ENCODE measurements at places on chromosomes 5 and 9.
A peak's percentile ranks its signal among the peaks of the same experiment; 100 is the strongest.

- DNase-seq = no peak
These were observed 4.3 kb downstream of the SPINK4 start for GRCh38 chr9:33244137-33244784.

DNA sequence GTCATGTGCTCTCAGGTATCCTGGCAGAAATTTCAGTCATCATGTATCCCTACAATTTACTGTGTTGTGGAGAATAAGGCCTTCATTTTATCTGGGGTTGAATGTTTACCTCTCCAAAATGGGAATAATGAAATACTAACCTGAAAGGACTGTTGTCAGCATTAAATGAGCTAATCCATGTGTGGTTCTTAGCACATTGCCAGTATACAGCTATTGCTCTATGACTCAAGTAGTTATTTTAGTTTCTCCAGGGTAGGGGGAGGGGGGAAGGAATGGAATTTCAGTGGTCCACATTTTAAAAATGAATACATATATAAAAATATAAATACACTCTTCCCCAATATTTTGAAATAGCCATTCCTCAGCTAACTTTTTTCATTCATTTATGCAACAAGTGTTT, 3.5 kb downstream of the PAM start:
- no peak for DNase-seq

GRCh38 chr5:40428815-40429214, 250.9 kb upstream of the PTGER4 start:
- DNase-seq = no peak

DNA sequence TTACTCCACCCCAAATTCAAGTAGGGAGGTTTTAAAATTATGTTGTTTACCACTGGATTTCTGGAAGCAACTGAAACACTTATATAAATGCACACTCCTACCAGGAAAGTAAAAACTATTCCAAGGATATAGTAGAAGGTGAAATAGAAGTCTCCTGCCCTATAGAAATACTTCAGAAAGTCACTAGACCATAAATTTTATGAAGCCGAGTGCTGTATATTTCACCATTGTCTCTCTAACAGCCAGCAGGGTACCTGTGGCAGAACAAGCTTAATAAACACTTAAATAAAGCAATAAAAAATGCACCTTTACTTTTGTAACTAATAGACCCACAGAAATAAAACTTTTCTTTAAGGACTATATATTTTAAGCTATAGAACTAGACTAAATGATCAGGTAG, 631.6 kb downstream of the PDE4D start:
- no peak for DNase-seq

GRCh38 chr9:21331676-21332402, 3.4 kb downstream of the KLHL9 start:
- DNase-seq = no peak

DNA sequence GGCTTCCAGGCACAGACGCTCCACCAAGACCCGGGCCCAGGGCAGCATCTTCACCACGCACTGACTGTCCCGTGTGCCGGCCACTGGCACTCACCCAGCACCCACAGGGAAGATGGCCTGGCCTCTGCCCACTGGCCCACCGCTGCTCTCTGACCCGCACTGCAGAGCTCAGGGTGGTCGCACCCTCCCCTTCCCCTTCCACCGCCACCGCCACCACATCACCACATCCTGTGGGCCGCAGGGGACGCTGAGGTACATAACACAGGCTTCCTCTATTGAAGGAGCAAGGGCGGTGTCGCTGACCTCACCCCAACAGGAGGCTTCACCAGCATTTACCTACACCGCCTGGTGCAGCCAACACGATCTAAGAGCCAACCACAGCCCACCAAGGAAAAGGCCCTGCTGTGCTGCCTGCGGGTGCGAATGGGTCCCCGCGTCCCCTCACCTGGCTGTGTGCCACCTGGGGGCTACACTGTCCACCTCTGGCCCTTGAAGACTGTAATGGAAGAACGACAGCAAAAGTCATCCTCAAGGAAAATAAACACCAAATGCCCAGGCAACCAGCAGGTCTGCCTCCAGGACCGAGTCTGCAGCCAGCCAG, 101.8 kb downstream of the CAMSAP1 start:
- no peak for DNase-seq

GRCh38 chr9:75941066-75941465, 50.6 kb downstream of the PCSK5 start:
- no peak for DNase-seq

GRCh38 chr5:123708074-123708806, 196.3 kb downstream of the CSNK1G3 start:
- no peak for DNase-seq

DNA sequence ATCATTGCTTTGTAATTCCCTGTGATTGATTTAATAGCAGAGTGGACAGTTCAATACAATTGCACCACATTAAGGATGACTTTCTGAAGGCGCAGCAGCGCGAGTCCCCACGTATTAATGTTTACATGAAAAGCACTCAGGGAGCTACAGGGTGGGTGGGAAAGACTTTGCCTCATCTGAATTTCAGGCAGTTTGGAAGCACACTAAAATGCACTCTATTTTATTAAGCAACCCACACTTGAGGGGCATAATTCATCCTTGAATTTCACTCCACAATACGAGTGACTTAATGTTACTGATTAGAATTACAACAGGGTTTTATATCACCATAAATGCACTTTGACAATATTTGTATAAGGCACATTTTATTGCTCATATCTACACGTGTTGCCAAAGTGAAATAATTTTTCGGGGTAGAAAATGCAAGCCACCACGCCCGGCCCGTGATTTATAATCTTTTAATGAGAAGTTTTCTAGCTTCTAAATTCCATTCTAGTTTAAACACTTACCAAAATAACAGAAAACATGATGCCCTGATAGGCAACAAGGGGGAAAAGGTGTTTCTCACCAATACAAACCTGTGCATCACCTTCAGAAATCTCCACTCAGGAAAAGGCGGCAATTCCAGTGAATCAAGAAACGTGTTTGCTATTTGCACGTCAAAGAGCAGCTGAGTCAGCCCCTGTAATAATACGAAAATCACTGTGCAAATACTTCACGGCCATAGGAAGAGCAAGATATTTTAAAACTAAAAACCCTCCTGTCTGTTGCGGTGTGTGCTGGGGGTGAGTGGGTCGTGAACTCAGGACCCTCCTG, 40.5 kb downstream of the IRX4 start:
- DNase-seq = no peak

DNA sequence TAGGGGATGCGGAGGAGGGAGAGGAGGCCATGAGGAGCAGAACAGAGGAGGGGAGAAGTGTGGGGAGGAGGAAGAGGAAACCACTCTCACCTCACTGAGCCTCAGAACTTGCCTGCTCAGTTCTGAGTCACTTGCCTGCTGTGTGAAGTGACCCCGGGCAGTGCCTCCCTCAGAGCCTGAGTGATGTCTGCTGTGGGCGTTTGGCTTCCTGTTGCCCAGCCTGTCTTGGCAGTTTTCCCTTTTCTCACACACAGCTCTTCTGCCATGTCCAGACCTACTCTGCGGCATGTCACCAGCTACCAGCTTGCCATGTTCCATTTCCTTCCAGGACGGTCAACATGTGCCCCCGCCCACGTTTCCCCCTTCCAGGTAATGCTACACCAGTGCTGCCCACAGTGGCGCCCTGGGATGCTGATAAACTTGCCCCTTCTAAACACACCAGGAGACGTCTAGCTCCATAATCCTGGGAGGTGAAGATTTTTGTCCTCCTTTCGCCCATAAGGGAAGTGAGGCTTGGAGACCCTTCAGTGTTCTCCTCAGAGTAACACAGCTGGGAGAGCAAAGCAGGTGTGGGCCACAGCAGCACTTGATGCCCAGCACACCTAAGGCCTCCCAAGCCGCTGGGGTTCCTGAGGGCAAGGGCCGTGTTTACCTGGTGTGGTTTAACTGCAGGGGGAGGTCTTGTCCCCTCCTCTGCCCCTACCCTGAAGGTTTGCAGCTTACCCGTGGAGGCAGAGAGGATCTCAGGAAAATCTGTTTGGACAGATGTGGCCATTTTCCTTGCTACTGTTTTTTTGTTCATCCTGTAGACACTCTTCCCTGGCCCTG, 63.8 kb upstream of the RNF130 start:
- no peak for DNase-seq

DNA sequence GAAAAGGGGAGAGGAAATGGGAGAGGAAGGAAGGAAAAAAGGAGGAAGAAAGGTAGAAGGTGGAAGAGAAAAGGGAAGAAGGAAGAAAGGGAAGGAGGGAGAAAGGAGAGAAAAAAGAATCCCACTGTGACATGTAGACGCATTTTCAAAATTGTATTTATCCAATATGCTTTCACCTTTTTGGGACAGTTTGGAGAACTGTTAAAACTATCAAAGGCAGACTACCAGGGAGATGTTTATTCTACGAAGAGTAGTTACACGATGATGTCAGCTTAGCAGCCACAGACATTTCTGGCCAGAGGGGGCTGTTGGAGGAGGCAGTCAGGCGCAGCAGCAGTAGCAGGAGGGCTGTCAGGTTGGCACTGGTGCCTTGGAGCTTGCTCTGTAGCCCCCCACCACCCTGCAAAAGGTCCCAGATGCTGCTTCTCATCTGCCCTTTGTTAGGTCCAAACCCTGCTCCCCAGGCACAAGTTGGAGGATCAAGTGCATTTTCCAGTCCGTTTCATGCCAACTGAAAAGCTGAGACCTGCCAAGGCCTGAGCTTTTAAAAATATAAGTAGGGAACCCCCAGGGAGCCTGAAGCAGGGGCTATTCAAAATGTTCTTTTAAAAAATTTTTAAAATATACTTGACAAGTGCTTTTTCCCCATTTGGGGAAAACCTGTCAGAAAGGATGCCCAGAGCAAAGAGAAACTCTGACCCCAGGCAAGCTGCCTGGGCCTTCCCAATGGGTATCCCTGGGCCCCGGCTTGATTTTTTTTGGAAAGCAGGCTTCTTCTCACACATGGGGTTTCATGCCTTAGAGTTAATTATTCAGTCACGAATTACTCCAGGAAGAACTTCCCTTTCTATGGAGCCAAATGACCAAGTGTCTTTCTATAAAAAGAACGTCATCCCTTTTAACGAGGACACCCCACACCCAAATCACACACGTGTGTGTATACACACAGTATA, 203.3 kb downstream of the SLIT3 start:
- no peak for DNase-seq

DNA sequence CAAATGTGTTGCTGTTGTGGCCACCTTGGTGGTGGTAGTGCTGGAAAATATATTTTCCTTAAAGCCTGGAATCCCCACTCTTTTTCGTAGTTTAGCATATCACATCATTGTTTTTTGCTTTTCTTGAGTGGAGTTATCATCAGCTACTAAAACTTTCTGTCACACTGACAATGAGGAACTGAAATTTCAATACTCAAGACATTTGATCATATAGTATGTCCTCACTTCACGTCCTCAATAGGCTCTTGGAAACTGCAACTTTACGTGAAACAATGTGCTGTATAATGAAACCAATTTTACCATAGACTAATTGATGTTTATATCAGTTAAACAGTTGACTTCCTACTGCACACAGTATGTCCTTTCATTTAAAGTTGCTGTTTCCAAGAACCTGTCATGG, 265.8 kb downstream of the ADGRV1 start:
- DNase-seq = no peak

DNA sequence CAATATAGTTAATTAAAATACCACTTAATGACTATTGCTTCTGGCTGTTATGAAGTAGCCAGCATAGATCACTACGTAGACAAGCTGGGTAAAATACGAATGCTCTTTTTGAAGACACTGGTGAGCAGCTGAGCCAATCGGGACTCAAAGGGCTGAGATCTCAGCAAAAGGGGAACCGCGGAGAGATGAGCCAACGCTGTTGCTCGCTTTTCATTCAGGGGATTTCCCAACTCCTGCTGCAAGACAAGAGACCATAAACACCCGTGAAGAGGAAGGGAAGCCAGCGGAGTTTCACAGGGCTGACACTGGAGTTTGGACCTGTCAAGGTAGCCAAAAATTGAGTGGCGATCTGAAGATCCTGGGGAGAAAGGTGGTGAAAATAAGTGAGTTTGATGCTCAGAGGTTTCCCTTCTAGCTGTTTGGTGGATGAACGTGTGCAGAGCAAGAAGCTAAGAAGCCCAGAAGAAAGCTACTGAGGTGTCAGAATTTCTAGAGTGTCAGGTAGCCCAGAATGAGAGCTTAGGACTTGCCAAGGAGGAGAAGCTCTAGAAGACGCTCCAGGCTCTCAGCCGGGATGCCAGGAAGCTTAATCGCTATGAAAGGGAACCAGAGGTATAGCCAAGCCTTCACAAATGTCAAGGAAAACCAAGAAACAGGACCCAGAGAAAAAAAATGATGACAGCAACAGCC, 79.6 kb upstream of the RNU6ATAC start:
- peak; percentile 30 for DNase-seq

DNA sequence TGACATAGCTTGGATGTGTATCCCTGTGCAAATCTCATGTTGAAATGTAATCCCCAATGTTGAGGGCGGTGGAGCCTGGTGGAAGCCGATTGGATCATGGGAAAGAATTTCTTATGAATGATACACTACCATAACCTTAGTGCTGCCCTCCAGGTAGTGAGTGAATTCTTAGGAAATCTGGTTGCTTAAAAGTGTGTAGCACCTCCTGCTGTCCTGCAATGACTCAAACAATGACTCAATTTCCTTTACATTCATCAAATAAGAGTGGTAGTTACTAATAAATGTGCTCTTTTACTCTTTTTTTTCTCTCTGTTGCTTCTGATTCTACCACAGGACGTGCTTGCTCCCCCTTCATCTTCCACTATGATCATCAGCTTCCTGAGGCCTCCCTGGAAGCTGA, 1696.0 kb upstream of the CDH9 start:
- DNase-seq = no peak

GRCh38 chr9:104091708-104092107, 2.4 kb upstream of the SMC2 start:
- peak; percentile 2 for DNase-seq

GRCh38 chr5:1933364-1934055, 50.8 kb upstream of the IRX4 start:
- no peak for DNase-seq

DNA sequence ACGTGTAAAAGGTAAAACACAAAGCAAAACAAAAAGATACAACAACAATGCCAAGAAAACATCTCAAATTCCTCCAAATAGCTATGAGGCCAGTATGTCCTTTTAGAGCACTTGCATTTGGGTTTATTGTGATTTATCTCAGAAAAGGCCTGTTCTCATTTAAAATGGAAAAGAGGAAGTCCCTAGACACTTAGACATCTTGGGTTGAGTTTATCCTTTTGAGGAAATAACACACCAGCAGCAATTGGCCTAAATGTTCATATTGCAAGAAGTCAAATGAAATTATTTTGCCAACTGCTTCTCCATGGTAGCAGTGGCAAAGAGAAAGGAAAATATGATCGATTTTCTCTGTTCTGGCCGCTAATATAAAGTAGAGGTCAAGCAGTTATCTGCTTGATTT, 43.6 kb upstream of the TRMT10B start:
- no peak for DNase-seq

GRCh38 chr9:89553451-89554010, 51.3 kb upstream of the GADD45G start:
- DNase-seq = no peak

DNA sequence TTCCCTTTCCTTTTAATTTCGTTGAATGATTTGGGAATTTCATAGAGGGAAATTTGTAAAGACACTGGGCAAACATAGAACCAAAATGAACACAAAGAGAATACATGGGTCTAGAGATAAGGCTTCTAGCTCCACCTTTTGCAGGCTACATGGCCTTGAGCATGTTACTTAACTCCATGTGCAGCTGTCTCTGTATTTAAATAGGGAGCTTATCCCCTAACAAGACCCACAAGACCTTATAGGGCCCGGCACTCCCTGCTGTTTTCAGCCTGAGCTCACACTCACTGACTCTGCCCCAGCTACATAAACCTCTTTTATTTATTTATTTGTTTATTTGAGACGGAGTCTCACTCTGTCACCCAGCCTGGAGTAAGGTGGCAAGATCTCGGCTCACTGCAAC, 30.6 kb upstream of the TLE1 start:
- no peak for DNase-seq

All from hippocampal formation (tissue), 2 donors.